Hematopoietic multipotent progenitor cell treated with erythropoietin and hydrocortisone succinate and interleukin-3 and kit ligand, for 4 days (in vitro differentiated cells): ENCODE measurements at places on chromosomes 16 and 17.

DNA sequence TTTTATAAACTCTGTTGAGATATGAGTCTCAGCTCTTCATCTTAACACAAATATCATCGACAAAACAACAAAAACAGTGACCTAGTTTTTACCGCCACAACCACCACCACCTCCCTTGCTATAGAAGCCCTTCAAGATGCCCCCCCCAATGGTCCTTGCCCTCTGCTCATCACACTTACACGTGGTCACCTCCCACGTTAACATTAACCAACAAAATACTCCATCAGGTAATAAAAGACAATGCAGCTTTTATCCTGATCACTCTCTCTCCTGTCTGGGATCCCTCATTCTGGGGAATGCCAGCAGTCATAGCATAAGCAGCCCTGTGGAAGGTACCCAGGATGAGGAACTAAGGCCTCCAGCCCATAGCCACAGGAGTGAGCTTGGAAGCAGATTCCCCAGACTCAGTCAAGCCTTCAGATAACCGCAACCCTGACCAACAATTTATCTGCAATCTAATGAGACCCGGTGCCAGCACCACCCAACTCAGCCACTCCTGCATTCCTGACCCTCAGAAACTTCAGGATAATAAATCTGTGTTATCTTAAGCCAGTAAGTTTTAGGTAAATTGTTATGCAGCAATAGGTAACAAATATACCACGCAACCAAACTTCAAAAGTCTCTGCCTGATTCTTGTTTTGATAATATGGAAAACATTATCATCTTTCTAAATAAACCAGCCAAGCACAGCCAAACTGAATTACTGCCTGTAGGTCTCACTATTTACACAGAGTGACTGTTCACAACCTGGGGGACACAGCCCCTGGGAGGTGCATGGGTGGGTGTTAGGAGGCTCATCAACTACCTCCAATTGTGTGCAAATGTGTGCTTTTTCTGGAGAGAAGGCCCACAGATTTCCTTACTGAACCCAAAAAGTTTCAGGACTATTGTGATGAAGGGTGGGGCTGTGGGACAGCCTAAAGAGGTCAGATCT lies 6.1 kb downstream of the PECAM1 start:
- DNase-seq, result peak; percentile 31

DNA sequence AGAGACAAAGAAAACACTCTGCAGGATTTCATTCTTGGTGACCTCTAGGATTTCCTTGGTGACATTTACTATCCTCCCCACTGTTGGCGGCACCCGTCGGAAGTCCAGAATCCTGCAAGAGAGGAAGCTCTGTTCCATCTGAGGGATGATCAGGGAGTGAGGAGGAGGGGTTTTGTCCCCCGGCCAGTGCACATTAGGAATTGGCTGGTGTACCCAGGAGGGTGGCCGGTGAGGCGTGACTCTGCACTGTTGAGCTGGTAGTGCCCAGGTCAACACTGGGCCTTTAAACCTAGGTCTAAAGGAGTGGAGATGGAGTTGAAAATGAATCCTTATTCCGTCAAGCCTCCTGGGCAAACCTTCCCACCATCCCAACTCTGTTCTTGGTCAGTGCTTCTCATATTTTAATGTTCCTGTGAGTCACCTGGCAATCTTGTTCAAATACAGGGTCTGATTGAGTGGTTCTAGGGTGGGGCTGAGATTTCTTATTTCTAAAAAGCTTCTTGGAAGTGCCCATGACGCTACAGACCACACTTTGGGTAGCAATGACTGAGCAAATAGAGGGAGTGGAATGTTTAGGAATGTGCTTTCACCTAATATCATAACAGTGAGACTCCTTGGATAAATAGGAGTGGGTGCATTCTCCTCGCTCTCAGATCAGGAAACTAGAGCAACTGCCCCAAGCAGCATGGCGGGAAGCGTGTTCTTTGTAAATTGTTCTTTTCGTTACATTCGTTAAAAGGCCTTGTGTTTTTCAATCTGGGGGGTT lies 30.7 kb downstream of the PRKAR1A start:
- no peak for DNase-seq

DNA sequence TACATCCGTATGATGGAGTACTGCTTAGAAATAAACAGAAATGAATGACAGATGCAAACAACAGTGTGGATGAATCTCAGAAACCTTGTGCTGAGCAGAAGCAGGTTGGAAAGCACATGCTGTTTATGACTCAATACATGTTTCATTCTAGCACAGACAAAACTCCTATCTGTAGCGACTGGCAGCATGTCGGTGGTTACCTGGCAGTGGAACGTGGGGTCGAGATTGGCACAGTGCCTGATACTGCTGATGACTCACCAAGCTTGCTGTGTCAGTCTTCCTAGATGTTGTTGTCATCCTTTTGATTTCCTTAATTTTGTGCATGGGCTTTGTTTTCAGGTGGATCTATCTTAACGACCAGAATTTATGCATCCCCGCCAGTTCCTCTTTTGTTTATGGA lies 62.1 kb downstream of the GAN start:
- peak; percentile 33 for DNase-seq

- peak; percentile 63 for DNase-seq
Measured at GRCh38 chr16:30382111-30382881, at the start of gene SEPTIN1. SEPTIN1 (minus strand) TSS chr16:30382561; CDS start chr16:30382542, 19 bp downstream.

GRCh38 chr17:17326275-17326875 lies 23.2 kb downstream of the NT5M start:
- no peak for DNase-seq
